Stimulated activated CD8-positive, alpha-beta memory T cell treated with anti-CD3 and anti-CD28 coated beads, Interleukin-7, amount 100 ng/mL, for 48 hours (primary cell): ENCODE measurements at places on chromosomes 5 and 9.
A peak's percentile ranks its signal among the peaks of the same experiment; 100 is the strongest.

GRCh38 chr9:13088720-13089427, 190.6 kb downstream of the MPDZ start:
- DNase-seq = no peak

GRCh38 chr5:149581931-149582768, 852 bp downstream of the ARHGEF37 start:
- DNase-seq = no peak

- DNase-seq = no peak
Measured at GRCh38 chr5:42022383-42022972, 97.4 kb downstream of the FBXO4 start.

- no peak for DNase-seq
Measured at GRCh38 chr5:74648835-74649293, 8.3 kb upstream of the ENC1 start.

DNA sequence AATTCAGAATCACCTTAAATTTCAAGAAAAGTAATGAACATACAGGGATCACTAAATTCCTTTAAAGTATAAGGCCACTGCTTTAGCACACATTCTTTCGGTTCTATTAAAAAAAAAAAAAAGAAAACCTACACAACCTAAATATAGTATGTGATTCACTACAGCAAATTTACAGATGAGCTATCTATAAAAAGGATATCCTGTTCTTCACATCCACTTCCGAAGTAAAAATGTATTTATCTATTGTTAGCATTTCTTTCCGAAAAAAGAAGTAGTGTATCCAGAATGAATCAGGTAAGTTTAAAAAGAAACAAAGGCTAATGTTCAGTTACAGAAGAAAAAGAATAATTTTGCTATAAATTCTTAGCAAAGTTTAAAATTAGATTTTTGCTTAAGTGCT, 70.2 kb downstream of the ECPAS start:
- DNase-seq = no peak

DNA sequence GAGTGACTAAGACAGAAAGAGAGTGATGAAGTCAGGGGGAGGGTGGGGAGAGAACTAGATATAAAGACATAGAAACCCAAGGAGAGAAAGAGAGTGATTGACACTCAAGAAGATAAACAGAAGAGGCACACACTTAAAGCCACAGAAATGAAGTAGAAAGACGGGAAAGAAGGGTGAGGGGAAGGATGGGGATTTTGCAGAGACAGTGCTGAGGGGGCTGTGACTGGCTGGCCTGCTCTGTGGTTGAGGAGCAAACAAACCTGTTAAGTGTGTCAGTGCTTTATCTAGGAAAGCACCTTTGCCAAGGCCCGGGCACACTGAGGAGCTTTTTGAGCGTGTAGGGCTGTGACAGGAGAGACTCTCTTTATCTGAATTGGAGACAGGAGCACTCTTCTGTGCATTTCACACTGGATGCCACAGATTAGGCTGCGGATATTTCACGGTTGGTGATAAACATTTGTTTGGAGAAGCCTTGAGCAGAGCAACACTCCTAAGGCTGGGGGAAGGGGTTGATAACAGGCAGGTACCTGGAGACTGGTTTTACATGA, 109.1 kb downstream of the DOCK2 start:
- no peak for DNase-seq

GRCh38 chr5:149807176-149807575, 77.1 kb downstream of the PPARGC1B start:
- no peak for DNase-seq

- DNase-seq = no peak
Measured at GRCh38 chr5:135319458-135319857, 79.6 kb downstream of the MACROH2A1 start.

DNA sequence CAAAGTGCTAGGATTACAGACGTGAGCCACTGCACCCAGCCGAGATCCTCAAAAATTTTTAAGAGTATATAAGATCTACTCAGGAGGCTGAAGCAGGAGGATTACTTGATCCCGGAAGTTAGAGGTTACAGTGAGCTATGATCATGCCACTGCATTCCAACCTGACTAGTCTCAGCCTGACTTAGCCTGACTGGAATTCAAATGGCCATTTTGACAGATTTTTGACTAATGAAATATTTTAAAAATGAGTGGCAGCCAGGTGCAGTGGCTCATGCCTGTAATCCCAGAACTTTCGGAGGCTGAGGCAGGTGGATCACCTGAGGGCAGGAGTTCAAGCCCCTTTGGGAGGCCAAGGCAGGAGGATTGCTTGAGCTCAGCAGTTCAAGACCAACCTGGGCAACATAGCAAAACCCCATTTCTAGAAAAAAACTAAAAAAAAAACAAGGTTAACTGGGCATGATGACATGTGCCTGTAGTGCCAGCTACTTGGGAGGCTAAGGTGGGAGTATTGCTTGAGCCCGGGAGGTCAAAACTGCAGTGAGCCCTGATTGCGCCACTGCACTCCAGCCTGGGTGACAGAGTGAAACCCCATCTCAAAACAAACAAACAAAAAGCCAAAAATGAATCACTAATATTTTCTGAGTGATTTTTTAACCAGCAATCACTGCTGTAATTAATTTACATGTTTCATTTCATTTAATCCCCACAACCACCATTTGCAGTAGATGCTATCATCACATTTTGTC, 16.6 kb downstream of the ATOX1 start:
- no peak for DNase-seq

GRCh38 chr5:173907686-173908371, 19.7 kb downstream of the CPEB4 start:
- no peak for DNase-seq

- DNase-seq = no peak
Measured at GRCh38 chr5:66812291-66812690, 216.1 kb downstream of the MAST4 start.

DNA sequence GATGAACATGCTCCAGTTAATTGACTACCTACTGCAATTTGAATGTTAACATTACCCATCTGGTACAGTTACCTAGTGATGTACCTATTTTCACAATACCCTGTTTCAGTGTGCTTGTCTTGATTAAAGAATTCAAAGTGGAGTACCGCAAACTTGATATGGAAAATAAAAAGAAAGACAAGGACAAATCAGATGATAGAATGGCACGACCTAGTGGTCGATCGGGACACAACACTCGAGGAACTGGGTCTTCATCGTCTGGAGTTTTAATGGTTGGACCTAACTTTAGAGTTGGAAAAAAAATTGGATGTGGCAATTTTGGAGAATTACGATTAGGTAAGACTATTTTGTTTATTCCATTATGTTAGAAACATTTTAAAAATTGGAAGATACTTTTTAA, 33.5 kb downstream of the CSNK1G3 start:
- no peak for DNase-seq

- no peak for DNase-seq
Measured at GRCh38 chr5:167940911-167941310, 350.5 kb upstream of the WWC1 start.

DNA sequence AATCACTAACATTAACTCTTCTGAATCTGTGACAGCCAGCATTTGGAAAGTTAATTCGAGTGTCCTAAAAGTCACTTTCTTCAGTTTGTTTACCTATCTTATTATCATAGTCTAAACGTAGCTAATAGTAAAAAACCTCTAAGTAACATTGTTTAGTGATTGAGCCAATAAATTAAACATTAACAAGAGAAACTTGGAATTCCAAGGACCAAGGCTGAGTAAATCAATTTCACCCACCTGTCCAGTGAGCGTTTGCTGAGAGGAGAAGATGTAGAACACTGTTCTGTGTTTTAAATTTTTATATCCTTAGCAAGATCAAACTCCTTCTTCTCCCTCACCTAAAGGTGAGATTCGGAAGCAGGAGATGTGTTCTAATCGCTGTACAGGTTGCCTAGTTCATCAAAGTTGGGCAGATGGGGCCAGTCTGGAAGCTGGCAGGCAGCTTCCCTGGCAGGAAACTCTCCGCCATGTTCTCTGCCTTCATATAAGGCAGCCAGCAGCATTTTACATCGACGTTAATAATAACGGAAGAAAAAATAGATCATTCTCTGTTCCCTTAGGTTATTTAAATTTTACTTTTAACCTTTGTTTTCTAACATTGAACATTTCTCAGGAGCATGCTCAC, 89.2 kb downstream of the DAPK1 start:
- no peak for DNase-seq

- DNase-seq = no peak
Measured at GRCh38 chr9:70131296-70131695, 87.6 kb downstream of the MAMDC2 start.

DNA sequence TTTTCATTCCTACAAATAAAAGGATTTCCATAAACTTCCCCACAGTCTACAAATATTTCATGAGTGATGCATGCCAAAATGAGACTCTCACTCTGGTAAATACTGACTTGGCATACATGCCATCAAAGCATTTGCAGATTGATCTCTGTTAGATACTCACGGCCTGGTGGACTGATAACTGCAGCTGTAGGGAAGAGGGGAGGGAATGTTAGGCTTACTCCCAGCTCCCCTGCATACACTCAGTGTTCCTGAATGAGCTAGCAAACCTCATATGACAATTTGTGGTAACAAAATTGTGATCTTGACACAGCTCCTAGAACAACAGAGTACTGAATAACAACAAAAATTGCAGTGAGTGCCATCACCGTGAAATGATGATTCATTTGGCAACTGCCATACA, 435.3 kb downstream of the NR2F1-AS1 start:
- no peak for DNase-seq

- DNase-seq = no peak
Measured at GRCh38 chr5:149363936-149364335, 6.1 kb downstream of the PCYOX1L start.

DNA sequence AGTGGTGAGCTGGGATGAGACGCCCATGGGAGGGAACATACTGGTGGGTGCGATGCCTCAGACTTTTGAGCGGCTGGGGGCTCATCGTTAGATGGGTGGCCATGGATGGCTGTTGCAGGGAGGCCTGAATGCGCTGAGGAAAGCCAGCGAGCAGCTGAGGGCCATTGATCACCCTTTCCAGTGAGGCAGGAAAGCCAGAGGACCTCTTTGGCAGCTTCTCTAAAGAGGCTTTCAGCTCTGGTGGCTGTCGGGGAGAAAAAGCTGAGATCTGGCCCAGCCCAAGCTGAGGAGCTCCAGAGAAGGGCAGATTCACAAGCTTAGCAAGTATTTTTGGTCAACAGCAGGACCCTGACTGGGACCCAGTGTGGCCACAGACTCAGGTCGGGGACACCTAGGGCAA, 13.3 kb upstream of the VAV2 start:
- DNase-seq = no peak

GRCh38 chr5:93601802-93602155, 18.8 kb downstream of the NR2F1 start:
- no peak for DNase-seq

DNA sequence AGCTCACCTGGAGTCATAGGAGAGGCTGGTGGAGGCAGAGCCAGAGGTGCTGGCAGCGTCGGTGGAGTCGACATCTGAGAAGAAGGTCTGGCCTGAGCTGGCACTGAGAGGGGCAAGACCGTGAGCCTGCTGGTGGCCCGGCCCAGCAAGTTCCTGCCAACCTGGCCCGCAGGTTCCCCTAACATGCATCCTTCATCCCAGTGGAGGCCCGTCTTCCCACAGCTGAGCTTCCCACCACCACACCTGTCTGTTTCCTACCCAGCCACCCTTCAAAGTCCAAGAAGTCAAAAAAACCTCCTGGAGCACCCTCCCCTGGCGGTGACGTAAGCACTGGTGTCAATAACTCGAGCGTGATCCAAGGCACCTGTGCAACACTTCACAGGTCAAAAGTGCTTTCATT, 16.9 kb downstream of the PHF19 start:
- DNase-seq = no peak

- no peak for DNase-seq
Measured at GRCh38 chr9:69678843-69679538, 6.8 kb upstream of the APBA1 start.

- DNase-seq = no peak
Measured at GRCh38 chr9:116686693-116687073, 422 bp upstream of the TRIM32 start.

- DNase-seq = no peak
Measured at GRCh38 chr5:88886746-88887341, 3.9 kb upstream of the MEF2C start.

GRCh38 chr5:132496631-132497487, 6.3 kb upstream of the IRF1 start:
- peak; percentile 51 for DNase-seq

DNA sequence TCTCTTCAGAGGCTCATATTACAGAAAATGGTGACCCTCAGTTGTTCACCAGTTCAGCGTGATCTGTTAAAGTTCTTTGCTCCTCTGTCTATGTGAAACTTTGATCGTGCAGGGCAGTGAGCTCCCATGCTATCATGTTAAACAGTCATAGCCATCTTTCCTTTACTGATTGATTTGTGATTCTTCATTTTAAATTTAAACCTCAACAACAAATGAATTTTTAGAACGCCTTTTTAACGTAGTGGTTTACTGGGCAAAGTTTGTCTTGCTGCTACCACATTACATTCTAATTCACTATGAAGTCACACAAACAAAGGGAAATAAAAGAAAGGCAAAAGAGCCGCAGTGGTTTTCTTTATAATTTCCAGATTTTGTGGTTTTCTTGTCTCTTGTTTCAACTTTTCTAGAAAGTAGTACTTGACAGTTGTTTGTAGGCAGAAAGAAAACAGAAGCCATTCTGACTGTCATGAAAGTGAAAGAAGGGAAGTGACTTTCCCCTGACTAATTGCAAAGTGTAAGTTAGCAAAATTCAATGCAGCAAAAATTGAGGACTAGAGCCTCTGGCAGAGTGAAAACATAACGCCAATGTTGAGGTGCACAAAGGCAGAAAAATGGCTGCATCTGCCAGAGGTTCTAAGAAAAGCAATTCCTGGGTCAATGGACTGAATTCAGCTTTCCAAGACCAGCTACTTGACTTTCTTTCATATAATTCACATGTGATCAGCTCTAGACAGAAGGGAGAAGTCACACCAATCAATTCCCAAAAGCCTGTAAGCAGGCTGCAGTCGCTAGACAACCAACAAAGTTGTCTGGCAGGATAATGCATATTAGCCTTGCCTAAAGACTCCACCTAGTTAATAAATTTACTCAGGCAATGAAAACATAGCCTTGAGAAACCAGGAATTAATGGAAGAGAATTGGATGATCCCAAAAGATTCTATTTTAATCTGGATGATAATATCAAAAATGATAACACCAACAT, 7.1 kb upstream of the IFNA6 start:
- no peak for DNase-seq

DNA sequence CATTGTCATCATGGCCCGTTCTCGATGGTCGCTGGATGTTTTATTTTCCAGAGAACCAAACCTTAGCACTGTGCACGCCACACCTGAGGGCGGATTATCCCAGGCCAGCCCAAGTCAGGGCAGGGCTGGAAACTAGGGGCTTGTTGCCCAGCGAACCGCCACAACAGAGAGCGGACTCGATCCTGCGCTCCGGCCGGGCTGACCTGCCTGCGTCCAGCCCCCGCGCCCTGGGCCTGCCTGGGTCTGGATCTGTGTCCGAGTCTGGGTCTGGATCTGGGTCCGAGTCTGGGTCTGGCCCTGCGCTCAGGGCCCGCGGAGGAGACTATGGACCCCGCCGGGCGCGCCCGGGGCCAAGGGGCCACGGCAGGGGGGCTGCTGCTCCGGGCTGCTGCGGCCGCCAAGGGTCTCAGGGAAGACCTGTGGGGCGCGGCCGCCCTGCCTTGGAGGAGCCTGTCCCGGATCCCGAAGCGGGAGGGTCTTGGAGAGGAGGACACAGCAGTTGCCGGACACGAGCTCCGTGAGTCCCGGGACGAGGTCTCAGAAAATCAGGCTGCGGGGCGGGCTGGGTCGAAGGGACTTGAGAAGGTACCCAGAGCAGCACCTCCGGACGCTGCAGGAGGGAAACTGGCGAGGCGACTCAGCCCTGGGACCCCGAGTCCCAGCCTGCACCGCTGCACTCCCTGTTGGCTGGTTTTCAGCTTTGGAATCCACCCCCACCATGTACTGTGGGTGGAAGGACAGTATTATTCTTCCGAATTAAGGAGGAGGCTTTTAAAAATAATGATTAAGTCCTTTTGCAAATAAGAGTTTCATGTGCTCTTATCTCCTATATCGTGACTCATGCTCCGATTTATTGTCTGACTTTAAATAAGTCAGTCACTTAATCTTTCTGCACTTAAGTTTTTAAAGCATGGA, at the start of gene ANKDD1B:
Gene ANKDD1B, plus strand, starts transcription at position 143 of the 915 bp plus-strand sequence. Its CDS starts 182 bp downstream, at position 325.
- no peak for DNase-seq
